ENCODE measurements at places on chromosomes 1 and 21.

DNA sequence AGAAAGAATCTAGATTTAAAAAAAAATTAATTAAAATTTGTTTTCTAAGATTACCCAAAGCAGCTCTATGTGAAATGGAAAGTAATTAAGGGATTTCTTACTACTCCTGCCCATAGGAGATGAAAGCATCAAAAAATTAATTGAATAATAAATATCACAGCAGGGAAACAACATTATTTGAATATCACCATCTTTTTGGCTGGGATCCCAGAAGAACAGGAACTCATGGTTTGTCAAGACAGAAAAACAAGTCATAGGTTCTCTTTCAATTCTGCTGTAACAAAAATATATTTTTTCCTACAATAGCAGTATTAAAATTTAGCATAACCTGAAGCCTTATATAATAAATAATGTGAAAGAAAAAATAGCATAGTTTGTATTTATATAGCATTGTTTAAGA lies 1713.4 kb downstream of the NCAM2 start:
- DNase-seq, result no peak

GRCh38 chr21:45570826-45571601 lies 28.8 kb upstream of the SLC19A1 start:
- no peak for DNase-seq

- no peak for DNase-seq
Observed at GRCh38 chr1:21594935-21595897, 73.9 kb downstream of the RAP1GAP start.

DNA sequence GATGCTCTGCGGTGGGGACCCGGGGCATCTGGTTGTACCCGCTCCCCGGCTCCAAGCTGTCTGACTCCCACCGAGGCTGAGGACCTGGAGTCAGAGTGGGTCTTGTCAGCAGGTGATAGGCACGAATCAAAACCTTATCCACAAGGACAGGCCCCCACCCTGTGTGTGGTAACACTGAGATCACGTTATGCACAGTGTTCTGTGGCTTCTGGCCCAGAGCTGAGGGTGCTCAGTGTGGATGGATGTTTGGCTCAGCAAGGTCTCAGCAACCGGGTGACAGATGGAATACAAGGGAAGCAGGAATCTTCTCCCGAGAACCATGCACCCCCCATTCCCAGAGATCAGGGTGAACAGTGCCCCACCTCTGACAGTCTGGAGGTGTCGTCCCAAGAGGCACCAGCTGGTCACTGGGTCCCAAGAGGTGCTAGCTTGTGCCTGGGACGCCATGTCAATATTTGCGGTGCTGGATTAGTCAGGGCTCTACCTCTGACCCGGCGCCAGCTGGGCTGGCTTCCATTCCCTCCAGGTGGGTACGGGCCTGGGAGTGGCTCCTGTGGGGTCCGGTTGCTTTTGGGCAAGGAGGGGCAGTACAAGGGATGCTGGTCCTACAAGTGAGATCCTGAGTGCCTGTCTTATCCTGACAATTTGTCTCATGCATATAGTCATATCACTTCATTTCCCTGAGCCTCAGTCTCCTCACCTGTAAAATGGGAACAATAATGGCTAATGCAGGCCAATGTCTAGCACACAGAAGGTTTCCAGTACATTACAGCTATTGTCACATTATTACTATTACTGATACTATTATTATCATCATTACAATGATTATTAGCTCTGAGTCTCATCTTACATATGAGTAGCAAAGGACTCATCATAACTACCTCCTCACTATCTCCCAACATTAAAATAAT lies 957 bp downstream of the CAPN9 start:
- DNase-seq, result no peak

GRCh38 chr1:228405979-228406228 lies 731 bp downstream of the TRIM11 start:
- no peak for DNase-seq

GRCh38 chr21:33197496-33197895 lies 32.2 kb upstream of the IFNAR2 start:
- no peak for DNase-seq

- no peak for DNase-seq
Observed at GRCh38 chr21:46600978-46601377, 3.9 kb downstream of the S100B start.

GRCh38 chr1:192807211-192808162 lies 1.4 kb upstream of the RGS2 start:
- DNase-seq, result no peak

DNA sequence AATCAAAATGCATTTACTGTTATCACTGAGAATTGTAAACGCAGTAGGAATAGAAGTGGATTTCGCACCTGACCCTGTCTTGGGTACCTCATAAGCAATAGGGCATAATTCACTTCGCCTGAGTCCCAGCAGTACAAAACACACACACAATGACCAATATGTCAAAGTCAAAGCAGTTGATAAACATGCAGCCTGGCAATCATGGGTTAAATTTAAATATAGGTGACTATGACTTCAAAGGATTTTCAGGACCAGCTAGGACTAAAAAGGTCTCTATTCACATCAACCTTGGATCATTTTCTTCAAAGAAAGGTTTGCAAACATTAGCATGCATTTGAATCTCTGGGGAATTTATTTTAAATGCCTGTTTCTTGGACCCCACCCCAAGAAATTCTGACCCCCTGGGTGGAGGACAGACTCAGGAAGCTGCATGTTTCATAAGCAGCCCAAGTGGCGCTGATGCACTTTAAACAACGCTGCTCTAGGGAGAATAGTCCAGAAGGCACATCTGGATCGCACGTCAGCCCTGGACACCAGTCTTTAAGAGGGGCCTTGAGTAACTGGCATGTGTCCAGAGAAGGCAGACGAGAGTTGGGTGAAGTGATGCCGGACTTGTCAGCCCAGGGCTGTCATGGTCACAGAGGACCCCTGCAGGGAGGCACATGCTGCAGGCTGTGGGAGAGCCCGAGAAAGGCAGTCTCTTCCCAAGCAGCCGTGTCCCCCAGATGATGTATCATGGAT lies 55.7 kb upstream of the EFHD2 start:
- DNase-seq, result no peak

- DNase-seq, result no peak
Observed at GRCh38 chr1:39452081-39452480, 39.4 kb upstream of the BMP8A start.

DNA sequence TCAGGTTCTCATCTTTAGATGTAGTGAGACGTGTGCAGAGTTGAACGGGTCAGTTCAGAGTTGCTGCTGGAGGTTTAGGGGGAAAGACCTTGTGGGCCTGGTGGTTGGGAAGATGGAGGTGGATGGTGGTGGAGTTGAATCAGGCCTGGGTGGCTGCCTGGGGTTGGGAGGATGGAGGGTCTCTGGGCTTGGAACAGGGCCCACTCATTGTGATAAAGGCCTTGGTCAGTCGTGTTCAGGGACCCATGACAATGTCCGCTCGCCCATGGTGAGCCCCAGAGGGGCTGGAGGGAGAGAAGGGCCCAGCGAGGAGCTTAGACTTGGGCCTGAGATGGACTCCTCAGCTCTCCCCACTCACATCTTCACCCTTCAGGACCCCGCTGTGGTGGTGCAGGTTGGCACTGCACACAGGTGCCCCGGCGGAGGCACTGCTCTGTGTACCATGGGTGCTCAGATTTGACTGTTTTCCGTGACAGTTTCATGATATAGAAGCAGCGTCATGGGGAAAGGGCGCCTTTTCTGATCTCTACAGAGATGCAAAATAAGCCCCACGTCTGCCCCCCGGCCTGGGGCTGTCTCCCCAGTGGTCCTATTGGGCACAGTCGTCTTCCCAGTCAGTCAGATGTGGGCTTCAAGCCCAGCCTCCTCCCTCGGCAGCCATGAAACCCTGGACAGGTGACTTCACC lies 39.2 kb downstream of the DISP3 start:
- no peak for DNase-seq

- no peak for DNase-seq
Observed at GRCh38 chr21:31198575-31198974, 145.5 kb downstream of the TIAM1 start.

DNA sequence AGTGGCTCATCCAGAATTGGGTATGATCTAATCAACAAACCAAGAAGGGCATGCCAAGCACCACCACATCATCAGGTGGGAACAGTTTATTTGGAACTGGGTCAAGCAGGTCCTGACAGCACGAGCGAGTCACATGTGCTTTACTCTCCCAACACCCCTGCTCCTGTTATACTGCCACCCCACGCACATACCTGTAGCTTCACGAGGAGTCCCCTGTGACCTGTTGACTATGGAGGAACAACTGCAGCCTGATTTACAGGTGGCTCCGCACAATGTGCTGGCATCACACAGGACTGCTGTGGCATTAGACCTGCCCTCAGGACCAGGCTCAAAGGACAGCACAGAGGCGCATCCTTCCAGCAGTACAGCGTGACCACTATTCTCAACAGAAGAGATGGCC lies 70.8 kb upstream of the LRRN2 start:
- DNase-seq, result no peak

GRCh38 chr1:36881541-36881940 lies 152.8 kb downstream of the GRIK3 start:
- no peak for DNase-seq

DNA sequence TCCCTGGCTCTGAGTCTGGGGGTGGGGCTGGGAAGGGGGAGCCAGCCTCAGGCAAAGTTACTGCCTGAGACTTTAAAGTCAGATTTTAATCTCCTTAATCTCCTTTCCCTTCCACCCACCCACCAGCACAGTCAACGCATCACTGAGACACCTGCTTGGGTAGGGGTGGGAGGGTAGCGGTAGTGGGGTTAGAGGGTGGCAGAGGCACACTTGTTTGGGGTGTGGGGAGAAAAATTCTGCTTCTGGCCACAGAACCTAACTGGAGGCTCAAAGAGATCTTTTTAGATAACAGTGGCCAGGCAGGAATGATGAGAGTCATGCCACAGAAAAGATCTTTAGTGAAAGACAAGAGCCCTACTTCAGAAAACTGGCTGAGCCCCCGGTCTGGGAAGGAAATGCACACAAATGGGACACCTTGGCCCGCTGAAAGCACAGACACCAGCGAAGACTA lies 44.1 kb downstream of the CD247 start:
- DNase-seq, result no peak

- no peak for DNase-seq
Observed at GRCh38 chr1:50822035-50822776, 137.9 kb downstream of the FAF1 start.

DNA sequence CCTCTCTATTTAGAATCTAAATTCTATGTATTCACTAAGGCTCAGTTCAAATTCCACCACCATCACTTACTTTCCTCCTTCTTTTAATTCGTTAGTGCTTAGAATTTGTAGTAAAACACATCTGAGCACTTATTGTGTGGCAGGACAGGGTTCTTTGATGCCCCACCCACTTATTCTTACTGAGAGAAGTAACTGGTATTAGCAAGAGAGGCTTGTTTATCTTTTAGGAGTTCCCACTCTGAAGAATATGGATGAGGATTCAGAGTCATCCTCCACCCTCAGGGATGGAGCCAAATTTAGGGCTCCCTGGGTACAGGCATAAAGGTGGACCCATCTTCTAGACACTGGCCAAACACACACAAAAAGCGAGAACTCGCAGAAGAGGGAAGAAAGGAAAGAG lies 11.5 kb upstream of the TAF1A start:
- no peak for DNase-seq

- DNase-seq, result no peak
Observed at GRCh38 chr1:16967095-16967575, 13.3 kb downstream of the MFAP2 start.

GRCh38 chr1:2559509-2560298 lies 3.5 kb downstream of the TNFRSF14 start:
- DNase-seq, result no peak

- no peak for DNase-seq
Observed at GRCh38 chr1:44536357-44537209, 131.5 kb downstream of the RNF220 start.

GRCh38 chr1:152855661-152856060 lies 4.1 kb upstream of the LCE7A start:
- no peak for DNase-seq

- no peak for DNase-seq
Observed at GRCh38 chr1:65164633-65165032, 16.6 kb downstream of the AK4 start.

DNA sequence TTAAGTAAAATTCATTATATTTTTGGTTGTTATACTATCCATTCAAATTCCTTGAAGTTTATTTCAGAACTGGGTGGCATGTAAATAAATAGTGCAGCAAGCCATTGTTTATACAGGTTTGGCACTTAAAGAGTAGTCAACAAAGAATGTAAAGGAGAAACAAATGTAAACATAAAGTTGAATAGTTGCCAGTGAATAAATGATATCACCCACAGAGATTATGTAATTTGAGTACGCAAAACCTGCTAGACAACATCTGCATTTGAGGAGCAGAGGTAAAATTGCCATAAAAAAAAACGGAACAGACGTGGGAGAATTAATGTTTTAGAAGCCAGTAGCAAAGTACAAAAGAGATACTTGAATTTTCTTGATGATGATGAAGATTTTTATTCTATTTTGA lies 111.6 kb downstream of the ADGRL2 start:
- DNase-seq, result no peak

Measured in hypothalamus (tissue), 51 donors.